ENCODE measurements at places on chromosomes 13 and 19.

GRCh38 chr13:76883236-76883635, 3.0 kb downstream of the KCTD12 start:
- DNase-seq: no peak

DNA sequence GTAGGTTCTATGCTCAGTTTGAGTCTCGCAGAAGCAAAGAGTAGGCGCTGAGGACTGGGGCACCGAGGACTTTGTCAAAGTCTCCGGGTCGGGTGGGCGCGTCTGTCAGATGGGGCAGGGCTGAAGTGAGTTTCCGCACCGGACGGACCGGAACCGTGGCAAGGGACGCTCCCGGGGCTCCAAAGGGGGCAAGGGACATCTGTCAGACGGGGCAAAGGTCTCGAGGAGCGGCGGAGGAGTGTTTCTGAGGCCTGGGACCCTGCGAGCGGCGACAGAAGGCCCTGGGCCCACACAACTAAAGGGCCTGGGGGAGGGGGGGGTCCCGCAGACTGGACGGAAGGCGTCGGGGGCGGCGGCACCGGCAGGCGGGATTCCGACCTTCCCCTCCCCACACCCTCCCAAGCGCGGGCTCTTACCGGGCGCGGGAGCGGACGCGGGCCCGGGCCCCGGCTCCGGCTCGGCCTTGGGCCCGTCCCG, 13.3 kb upstream of the AKAP8L start:
- DNase-seq: no peak

DNA sequence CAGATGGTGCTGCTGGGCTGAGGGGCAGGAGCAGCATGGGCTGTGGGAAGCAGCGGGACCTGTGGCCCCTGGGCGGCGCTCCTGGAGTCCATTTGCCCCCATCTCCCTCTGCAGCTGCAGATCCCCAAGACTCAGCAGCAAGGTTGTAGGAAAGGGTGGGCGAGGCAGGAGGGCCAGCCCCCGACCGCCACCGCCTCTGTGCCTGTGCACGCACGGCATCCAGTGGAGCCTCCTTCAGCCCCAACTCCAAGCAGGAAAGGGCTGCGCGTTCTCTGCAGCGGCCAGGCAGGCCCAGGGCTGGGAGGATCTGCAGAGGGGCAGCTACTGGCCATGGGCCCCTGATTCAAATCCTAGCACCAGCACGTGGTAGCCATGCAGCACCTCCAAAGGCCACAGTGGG, 20.8 kb downstream of the DPF1 start:
- DNase-seq: no peak

DNA sequence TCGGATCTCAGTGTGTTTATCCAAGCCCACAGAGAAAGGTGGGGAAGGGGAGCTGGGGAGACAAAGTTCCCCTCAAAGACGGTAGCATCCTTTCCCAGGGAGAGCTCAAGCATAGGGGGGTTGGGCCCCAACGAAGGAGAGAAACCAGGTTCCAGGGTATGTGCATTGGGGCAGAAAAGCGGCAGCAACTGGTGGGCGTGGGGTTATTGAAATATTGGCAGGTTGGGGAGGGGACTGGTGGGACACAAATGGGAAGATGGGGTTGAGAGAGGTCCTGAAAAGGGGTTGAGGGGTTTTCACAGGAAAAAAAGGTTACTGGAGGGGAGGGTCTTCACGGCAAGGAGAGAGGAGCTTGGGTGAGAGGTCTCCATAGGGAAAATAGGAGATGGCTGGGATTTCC, 1.0 kb downstream of the ASF1B start:
- DNase-seq: no peak

GRCh38 chr13:35927567-35928021, 203.6 kb downstream of the DCLK1 start:
- no peak for DNase-seq

GRCh38 chr19:14127176-14127575, 9.2 kb downstream of the ASF1B start:
- no peak for DNase-seq

GRCh38 chr19:31286491-31286890, 62.7 kb downstream of the TSHZ3 start:
- DNase-seq: no peak

DNA sequence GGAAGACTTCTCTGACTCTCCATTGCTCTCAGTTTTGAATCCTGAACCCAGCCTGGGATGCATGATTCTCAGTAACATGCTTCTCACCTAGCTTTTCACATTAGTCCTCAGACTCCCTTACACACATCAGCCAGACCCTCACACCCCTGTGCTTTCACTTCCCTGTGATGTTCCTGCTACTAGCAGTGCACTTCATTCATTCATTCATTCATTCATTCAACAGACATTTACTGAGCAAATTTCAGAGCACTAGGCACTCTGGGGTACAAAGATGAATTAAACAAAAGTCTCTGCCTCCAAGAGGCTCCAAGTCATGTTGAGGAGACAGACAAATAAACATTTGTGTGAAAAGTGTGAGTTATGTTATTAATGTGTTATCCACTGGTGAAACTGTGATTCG, 145.2 kb downstream of the RXFP2 start:
- DNase-seq: no peak

DNA sequence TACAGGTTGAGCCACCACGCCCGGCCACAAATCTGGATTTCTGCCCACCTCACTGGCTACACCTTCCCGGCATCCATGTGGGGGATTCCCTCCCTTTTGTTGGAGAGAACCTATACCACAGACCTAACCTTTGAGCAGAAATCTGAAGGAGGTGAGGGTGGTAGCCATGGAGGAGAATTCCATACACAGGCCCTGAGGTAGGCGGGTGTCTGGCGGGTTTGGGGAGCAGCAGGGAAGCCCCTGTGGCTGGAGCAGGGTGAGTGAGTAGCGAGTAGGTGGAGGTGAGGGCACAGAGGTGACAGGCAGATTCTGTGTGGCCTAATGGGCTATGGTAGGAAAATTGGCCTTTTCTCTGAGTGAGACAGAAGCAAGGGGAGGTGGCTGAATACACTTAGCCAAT, 10.6 kb downstream of the EIF3K start:
- DNase-seq: no peak

GRCh38 chr19:51980116-51980736, 6.4 kb downstream of the ZNF350 start:
- DNase-seq: peak; percentile 17

DNA sequence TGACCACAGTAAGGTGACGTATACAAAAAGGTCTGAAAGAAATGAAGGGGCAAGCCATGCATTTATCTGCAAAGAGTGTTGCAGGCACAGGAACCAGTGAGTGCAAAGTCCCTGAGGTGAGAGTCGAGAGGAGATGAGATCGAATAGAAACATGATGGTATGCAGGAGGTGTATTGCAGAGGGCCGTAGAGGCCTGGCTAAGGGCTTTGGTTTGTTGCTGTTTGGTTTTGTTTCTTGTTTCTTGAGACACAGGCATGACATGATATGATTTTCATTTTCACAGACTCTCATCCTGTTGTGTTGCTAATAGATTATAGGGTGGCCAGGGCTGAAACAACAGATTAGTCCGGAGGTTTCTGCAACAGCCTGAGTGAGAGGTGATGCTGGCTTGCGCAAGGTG, 80.4 kb downstream of the HSPH1 start:
- no peak for DNase-seq

DNA sequence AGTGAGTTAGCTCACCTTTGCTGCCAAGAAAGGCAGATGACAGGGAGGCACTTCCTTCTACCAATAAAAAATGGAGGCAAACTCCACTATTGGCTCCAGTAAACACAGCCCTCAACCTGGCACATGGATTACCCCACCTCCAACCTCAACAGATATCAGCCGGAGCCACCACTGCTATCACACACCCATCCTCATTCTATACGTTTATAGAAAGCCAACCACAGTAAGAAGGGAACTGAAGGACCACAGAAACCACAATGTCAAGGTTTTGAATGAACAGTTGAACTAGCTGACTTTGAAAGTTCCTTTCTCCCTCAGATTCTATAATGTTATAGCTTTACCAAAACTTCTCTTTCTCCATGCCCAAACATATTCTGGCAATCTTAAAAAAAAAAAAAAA, 526.2 kb downstream of the UQCRFS1 start:
- no peak for DNase-seq

DNA sequence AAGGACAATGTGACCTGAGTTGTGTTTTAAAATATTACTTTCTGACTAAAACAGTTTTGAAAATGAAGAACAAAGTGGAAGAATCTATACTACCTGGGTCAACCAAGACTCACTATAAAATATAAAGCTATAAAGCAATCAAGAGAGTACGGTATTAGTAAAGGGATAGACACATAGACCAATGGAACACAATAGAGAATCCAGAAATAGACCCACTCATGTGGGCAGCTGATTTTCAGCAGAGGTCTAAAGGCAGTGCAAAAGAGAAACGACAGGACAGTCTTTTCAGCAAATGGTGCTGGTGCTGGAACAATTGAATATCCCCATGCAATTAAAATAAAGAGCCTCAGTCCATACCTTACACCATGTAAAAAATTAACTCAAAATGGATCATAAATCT, 224.7 kb downstream of the RGCC start:
- DNase-seq: no peak

- no peak for DNase-seq
These were observed 145.9 kb downstream of the NUFIP1 start for GRCh38 chr13:44843403-44843802.

GRCh38 chr19:47658431-47659348, 49.8 kb downstream of the BICRA start:
- DNase-seq: peak; percentile 32

DNA sequence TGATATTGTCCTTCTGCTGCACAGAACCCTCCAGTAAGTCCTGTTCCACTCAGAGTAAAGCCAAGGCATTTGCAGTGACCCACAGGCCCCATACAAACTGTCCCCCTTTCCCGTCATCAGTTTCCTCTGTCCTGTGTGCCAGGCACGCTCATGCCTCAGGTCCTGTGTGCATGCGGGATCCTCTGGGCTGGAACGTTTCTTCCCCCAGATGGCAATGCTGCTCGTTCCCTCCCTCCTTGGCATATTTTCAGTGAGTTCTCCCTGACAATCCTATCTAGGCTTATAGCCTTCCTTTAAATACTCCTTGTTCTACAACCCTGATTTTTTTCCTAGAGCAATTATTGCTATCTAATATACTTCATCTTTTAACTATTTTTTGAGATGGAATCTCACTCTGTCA, 5.7 kb downstream of the OPA3 start:
- no peak for DNase-seq

- peak; percentile 10 for DNase-seq
These were observed 1004.1 kb upstream of the PCDH9 start for GRCh38 chr13:68234274-68234673.

- DNase-seq: no peak
These were observed 10.8 kb downstream of the PPP1R12C start for GRCh38 chr19:55106591-55106990.

- DNase-seq: no peak
These were observed 76.0 kb downstream of the ZDHHC20 start for GRCh38 chr13:21383090-21383489.

GRCh38 chr19:3510727-3511126, 4.6 kb downstream of the FZR1 start:
- no peak for DNase-seq

- no peak for DNase-seq
These were observed 913.2 kb upstream of the GPC6 start for GRCh38 chr13:92313382-92313781.

- no peak for DNase-seq
These were observed 7.2 kb upstream of the FCHO1 start for GRCh38 chr19:17743874-17744580.

DNA sequence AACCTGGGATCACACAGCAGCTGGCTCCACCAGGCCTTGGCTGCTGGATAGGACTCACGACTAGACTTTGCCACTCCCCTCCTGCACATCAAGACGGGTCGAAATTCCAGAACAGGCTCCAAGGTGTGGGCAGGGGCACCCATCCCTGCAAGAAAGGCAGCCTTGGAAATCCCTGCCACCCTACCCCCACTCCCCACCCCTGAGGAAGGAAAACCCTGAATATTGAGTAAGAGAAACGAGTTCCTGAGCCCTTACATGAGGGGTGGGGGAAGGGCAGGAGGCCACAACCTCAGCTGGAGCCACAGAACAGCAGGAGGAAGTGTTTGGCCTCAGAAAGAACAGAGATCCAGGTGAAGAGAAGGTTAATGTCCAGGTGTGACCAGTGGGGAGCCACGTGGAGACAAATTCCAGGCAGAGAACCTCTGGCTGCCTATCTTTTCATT, 20.1 kb downstream of the DEDD2 start:
- no peak for DNase-seq

- no peak for DNase-seq
These were observed 269.4 kb upstream of the NBEA start for GRCh38 chr13:34672631-34673030.

DNA sequence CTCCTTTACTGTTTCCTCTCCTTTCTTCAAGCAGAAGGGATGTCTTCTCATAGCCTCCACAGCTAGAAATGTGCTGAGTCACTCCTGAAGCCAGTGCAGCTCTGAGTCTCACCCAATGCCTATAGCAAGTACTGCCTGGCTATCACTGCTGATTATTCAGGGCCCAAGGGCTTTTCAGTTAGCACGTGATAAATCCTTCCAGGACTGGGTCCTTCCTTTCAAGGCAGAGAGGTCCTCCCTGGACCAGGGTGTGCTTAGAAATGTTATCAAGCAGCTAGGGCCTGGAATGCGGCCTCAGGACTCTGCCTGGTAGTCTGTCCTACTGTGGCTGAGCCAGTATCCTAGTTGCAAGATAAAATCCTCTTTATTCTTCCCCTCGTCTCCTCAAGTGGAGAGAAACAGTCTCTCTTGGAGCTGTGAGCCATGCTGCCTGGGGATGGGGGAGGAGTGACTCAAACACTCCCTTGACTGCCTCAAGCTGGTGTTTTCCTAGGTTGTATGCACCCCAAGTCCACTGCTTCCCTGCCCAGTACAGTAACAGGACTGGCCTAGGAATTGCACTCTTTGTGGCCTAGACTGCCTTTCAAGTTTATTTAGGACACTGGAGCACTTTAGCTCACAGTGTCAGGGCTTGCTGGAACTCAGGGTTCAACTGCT, 198.7 kb upstream of the SERP2 start:
- no peak for DNase-seq

DNA sequence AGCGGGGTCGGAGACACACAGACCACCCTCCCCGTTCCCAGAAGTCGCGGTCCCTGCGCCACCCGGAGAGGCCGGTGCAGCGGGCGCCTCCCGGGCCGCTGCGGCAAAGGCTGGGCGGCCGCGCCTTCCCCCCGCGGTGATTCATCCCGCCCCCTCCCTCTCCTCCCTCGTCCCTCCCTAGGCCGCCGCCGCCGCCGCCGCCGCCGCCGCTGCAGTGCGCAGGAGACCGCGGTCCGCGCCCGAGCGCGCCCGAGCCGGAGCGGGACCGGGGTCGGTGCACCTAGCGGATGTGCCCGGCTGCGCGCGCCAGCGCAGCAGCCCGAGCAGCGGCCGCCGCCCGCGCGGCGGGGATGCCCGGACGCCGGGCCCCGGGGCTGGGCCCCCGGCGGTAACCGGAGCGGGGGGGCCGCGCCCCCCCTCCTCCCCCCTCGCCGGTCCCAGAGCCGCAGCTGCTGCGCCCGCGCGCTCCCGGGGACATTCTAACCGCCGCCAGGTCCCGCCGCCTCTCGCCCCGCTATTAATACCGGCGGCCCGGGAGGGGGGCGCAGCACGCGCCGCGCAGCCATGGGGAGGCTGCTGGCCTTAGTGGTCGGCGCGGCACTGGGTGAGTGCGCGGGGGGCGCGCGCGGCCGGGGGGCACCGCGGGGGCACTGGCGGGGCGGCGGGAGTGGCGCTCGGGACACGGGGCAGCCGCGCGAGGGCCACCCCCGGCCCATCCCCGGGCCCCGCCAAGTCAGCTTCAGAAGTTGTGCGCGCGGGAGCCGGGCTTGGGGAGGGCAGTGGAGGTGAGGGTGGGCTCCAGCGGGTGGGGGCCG, at the start of gene SCN1B:
SCN1B (plus strand) TSS at position 214 of the 815 bp plus-strand sequence; CDS start at position 565, 351 bp downstream.
- DNase-seq: no peak

GRCh38 chr13:77009011-77009410, 17.1 kb downstream of the CLN5 start:
- DNase-seq: no peak

- DNase-seq: no peak
These were observed 1697.7 kb downstream of the EFNB2 start for GRCh38 chr13:104837756-104838155.
